IMR-90 (cell line): ENCODE measurements at places on chromosomes 16 and 17. TPM values are rescaled to one million over a fixed set of nuclear protein-coding genes. Genes with fewer than 3 reads are reported as not detected.

Gene ACSM5
- not detected in 2 replicates for polyA plus RNA-seq

Gene GCGR
- polyA plus RNA-seq, result not detected in 2 replicates

Gene METRNL
- 48.2 and 60.2 TPM in 2 replicates for polyA plus RNA-seq

Gene SCGB1C2
- polyA plus RNA-seq, result not detected in 2 replicates

Gene SLC5A11
- not detected in 2 replicates for polyA plus RNA-seq

Gene HOXB5
- 18.0 and 18.1 TPM in 2 replicates for polyA plus RNA-seq

Gene ZNF500
- polyA plus RNA-seq, result 5.9 and 7.3 TPM in 2 replicates

Gene KRT27
- polyA plus RNA-seq, result not detected in 2 replicates
